ENCODE measurements at places on chromosomes 1 and 21.

DNA sequence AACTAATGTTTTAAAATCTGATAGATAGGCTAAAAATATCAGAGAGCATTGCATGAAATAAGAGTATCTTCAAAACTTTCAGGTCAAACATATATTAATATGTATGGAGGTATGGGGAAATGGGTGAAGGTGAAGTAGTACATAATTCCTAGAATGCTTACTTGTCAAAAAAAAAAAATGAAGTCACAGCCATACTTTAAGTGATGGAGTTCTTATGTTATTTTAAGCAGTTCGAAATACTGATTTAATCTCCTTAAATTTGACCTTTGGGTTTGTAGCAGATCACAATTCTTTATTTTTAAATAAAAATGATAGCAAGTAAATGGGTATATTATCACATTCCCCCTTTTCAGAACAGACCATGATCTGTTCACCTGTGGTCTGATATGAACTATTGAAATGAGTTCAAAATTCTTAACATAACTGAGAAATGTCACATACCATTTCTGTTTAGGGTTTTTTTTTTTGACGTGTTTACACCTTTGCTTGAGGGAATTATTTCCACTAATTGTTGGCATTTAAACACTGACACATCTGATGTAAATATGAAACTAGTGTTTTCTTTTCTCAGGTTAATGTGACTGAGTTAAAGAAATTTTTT lies 220.2 kb downstream of the GREM2 start:
- no peak for DNase-seq

- DNase-seq, result no peak
Observed at GRCh38 chr1:155083865-155084721, 5.5 kb downstream of the EFNA3 start.

DNA sequence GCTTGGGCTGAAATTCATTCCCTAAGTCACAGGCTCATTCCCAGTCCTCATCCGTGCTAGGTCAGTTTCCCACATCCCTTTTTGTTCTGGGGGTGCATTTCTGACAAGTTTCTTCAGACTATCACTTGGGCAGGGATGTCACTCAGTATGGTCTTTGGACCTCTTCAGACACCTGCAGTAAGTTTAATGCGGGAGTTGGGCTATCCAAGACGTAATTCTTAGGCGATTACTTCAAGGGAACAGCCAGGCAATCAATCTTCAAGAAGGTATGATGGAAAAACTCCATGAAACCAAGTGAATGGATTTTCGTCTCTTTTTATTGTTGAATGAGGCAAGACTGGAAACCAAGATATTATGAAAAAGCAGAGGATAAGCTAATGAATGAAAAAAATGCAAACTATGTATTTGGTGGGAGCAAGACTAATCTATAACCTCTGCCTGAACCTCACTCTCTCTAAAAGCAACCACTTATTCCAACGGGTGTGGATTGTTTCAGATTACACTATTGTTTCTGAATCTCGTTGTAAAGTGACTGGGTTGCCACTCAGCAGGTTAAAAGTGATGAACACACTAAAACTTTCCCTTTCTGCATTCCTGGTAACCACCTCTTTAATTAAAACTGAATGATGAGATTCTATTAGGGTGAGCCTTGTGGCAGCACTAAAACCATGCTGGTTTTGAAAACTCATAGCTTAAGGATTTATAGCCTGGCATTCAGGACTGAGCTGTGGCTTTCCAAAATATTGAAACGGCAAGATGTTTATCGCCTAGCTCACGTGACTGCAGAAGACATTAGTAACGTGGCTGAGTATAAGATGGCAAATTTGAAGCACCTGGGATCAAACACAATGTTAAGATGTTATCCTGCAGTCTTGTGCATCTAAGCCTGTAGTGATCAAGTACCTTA lies 1.1 kb downstream of the RASAL2 start:
- DNase-seq, result no peak

DNA sequence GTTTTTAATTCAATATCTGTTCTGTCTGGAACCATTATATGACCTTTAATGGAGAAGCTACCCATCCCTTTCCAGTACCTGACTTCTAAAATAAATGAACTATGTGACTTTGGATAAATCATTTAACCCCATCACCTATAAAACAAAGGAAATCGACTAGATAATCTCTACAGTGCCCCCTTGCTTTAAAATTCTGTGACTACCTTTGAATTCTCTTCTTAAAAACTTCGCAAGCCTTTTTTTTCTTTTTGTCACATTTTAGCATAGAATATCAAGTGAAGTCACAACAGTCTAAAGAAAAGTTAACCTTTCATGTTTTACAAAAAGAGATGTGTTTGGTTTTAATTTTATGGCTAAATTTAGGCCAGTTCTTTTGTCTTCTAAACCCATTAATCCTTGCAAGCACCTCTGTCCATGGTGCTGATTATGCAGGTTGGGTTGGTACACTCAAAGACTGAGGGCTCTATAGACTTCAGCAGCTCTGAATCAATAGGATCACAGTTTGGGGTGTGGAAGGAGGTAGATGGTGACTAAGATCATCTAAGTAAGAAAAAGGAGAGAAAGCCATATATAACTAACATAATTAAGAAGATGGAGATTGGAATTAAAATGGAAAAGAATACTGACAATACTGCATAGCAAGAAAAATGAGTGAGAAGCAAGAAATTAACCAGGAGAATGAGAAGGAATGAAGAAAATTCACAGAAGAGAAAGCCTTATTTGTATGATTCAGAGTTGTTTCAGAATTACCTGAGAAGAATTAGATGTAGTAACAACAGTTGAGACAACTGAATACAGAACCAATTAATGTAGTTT lies 59.2 kb downstream of the TBX15 start:
- no peak for DNase-seq

GRCh38 chr1:218748071-218748470 lies 402.9 kb downstream of the TGFB2 start:
- no peak for DNase-seq

GRCh38 chr21:17726047-17726829 lies 92.9 kb downstream of the C21orf91 start:
- DNase-seq, result no peak

DNA sequence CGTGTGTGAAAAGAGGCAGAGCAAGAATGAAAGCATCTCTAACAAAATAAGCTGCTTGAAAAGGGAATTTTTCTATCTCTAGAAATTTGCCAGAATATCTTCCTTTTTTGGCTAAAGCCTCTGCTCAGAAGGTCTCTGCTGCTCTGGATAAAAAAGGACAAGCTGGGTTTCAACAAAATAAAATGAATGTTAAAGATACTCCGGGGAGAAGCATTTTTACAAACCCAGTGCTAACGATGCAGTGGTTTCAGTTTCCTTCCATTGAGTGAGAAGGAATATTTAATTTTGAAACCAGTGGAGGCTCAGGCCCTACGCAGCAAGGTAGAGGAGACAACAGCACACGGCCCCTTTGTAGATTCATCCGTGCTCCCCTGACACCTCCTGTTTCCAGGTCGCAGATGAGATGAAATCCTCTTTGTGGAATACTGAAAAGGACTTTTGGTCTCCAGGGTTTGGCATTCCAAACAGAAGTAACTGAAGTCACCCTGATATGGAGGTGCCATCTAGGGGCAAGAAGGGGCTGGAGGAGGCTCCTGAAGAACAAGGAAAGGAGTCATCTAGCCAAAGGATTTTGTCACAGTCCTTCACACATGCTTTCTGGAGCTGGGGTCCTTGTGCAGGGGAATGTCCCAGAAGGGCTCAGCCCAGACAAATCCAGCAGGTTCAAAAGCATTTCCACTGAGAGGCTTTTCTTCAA lies 65.7 kb upstream of the SYT6 start:
- no peak for DNase-seq

DNA sequence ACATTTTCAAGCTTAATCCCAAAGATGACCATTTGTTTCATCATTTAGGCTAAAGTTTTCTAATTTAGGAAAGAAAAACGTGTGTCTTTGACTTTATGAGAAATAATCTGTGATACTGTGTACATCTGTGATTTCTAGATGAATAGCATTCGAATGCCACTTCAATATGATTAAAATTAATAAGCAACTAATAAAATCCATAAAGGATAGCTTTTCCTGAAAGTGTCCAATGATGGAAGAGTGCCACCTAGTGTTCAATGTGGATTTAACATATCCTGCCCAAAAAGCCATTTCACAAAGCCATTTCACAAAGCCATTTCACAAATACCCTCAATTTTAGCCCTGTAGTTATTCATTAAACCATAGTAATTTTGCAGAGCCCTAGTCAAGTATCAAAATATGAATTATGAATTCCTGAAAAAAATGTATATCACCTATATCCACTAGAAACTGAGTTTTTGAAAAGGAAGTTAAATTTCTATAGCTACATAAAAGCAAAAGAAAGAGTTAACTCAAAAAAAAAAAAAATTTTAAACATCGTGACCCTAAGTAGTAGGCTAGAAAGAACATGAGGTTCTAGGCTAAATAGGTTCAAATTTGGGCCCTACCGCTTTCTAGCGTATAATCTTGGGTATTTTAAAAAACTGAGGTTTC lies 19.1 kb downstream of the NME7 start:
- DNase-seq, result no peak

GRCh38 chr1:9240914-9241820 lies 6.6 kb downstream of the H6PD start:
- DNase-seq, result no peak

DNA sequence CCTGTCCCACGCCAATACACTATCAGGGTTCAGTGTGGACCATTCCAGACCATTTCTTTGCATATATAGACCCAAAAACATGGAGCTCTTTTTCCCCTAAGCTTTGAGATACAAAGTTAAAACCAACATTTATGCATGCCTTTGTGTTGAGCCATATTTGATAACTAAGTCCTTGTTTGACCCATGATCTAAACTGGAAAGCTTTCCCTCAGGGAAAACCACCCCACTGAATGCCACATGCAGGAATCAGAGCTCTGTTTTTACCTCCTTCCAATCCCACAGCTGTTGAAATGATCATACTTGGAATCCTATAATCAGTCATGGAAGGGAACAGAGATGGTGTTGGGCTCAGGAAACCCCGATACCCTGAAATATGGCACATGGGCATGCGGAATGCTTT lies 14.8 kb upstream of the SLC45A1 start:
- no peak for DNase-seq

GRCh38 chr1:39398278-39399021 lies 93.0 kb upstream of the BMP8A start:
- DNase-seq, result peak; percentile 43

- DNase-seq, result no peak
Observed at GRCh38 chr1:207134581-207134980, 30.5 kb downstream of the C4BPA start.

- peak; percentile 49 for DNase-seq
Observed at GRCh38 chr1:41638086-41639024, 153.9 kb upstream of the EDN2 start.

DNA sequence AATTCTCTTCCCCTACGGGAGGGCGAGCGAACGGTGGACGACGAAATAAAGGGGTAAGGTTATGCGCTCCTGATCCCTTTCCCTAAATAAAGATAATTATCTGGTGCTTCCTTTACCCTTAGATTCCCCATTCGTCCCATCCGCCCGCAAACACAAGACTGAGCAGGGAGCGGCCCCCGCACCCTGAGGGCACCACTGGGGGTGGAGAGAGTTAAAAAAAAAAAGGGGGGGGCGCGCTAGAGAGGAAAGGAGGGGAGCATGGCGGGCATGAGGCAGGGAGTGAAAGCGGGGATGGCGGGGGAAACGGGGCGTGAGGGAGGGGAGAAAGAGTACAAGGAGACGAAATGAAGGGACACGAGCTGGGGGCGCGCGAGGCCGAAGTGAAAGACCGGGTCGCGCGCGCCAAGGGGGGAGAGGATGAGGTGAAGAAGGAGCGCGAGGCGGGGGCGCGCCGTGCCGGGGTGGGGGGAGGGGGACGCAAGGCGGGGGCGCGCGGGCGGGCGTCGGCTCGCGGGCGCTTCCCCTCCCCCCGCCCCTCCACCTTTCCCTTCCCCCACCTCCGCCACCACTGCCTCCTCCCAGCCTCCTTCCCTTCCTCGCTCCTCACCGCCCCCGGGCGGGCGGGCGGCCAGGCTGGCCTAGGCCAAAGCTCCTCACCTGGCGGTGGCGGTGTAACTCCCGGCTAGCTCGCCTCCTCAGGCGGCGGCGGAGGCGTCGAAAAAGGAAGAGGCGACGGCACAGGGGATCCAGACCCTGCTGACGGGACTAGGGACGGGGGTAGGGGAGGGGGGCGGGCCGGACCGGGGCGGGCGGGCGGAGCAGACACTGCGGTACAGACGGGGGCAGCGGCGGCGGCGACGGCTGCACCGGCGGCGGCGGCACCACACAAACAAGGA lies 448 bp downstream of the GATAD2B start:
- no peak for DNase-seq

Data from ascending aorta (tissue), 2 donors.